NCI-H1417 treated with DMSO at 0.1 percent for 48 hours (cell line): ENCODE measurements at places on chromosomes 6 and 20.
A peak's percentile ranks its signal among the peaks of the same experiment; 100 is the strongest.

DNA sequence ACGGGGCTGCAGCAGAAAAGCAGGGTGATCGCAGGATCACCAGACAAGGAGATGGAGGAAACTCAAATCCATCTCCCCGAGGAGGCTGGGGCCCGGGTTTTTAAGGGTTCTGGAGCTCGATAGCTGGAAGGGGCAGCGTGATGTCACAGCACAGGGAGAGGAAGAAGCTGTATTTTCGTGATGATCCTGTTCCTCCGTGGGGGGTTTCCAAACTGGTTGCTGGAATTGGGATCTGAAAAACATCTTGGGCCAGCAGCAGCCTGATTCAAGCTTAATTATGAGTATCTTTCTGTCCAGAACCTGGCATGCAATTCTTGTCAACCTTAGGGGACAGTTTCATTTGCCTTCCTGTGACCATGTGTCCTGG is 4.1 kb downstream of the CST7 start:
- no peak for DNase-seq

DNA sequence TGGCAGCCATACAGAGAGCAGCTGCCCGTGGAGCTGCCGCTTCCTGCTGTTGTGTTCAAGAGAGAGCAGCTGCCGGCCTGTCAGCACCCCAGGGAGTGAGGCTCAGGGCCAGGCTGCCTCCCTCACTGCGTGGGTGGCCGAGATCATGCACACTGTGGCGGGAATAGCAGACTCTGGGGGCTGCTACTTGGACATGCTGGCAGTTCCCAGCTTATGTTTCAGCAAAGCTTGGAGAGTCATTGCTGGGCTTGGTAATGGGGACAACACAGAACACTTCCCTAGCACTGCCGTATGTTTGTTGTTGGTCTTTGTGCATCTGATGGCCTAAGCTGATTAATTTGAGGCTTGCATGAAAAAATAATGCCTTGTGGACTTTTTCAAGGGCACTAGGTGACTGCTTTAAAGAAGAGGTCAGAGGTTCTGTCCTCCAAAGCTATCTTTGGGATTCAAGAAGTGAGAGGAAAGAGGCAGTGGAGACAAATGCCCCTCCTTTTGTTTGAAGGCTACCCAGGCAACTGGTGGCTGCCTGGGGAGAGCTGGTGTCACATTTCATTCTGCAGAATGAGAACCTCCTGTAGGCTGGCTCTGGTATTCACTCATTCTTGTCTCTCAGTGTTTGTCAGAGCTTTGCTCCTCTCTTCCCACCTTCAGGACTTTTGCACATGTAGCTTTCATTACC is 18.8 kb downstream of the MRAP2 start:
- peak; percentile 75 for DNase-seq

DNA sequence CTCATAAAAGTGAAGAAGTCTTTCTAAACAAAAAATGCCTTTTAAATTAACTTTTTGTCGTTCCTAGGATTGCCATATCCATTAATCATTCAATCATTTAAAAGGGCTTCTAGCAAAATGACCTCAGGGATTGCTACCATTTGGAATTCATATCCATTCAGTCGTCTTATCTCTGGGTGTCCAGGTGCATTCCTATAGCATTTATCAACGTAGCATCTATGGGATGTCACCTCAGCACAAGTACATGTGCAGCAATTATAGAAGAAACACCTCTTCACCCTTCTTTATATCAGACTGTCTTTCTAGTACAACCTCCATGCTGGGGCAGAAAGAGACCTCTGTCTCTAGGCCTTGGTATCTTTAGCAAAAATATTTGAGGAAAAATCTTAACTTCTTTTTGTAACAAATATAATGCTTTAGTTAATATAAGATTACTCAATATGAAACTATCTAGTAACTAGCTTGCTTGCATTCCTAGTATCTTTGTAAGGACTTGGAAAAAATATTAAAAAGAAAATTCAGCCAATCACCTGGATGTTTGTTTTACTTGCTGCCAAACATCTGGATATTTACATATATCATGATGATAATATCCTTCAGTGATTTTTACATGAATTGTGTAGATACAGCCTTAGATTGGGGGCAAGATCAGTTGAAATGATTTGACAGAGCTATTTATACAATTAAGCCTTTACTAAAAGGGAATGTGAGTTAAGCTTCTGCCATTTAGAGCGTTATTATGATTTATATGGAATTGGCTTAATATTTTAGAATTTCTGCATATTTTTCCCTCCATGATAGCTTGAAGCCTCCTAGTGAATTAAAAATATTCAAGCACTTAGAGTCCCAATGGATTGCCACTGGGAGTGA is 356.8 kb downstream of the HDGFL1 start:
- no peak for DNase-seq

DNA sequence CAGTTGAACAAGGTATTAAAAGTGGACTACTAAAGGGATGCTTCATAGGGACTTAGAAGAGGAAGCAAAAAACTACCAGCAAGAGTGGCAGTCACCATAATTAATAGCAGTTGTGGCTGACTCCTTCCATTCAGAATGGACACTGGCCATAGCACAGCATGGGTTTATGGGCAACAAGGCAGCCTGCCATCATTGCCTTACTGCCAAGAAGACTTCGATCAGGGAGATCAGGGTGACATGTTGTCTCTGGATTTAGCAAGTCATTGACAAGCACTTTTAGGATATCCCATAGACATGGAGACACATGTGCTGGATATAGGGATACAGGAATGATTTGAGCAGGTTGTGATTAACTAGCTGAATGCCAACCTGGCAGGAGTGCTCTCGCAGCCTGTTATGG is 35.3 kb upstream of the RIPOR2 start:
- no peak for DNase-seq

GRCh38 chr6:134493789-134494188 is 175.9 kb upstream of the SGK1 start:
- DNase-seq, result no peak

GRCh38 chr20:17642404-17643269 is 39.4 kb downstream of the RRBP1 start:
- no peak for DNase-seq

DNA sequence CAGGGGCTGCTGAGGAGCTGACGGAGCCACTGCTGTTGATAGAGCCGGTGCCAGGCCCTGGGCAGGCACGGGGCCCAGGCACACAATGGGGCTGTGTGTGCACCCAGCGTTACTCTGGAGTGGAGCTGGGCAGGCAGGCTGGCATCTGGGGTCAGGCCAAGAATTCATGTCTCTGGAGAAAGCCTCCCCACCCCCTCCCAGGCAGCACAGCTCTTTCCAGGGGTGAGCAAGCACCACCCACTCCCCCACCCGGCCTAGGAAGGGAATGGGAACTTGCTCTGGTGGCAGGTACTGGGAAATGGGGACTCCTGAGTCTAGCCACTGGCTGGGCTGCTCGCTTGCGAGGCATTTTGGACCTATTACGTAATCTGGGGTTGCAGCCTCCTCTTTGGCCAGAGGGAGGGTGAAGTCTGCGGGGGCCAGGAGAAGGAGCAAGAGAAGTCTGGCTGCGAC is 22.7 kb downstream of the TFEB start:
- no peak for DNase-seq

DNA sequence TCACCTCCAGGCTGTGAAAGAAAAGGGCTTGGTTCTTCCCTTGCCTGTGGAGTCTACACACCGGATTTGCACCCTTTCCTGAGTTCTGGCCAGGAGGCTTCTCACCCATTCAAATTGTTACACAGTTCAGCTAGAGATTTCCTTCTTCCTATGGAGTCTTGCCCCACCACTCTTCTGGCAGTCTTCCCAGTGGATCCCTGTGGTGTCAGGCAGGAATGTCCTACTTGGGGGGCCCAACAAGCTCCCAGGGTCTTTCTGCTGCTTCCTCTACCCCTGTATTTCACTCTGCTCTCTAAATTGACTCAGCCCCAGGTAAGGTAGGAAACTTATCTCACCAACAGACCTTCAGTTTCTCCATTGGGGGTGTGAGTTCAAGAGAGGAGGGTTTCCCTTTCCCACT is 14.0 kb upstream of the CST9L start:
- no peak for DNase-seq

- no peak for DNase-seq
Observed at GRCh38 chr6:32982084-32982701, 13.8 kb downstream of the BRD2 start.

DNA sequence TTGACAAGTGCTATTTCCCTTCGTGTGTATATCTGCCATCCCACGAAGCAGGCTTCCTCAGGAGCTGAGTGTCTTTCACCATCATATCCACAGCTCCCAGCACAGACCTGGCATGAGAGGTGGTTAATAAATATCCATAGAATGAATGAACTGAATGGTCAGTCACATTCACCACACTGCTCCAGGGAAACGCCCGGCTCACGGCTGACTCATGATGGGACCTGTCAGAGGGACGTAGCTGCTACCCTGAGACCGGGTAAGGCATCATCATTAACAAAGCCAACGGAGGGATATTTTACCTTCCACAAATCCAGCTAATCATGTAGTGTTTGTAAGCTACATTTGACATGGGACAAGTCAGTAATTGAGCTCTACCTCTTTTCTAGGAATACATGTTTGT is 12.5 kb downstream of the AGPAT4 start:
- no peak for DNase-seq

DNA sequence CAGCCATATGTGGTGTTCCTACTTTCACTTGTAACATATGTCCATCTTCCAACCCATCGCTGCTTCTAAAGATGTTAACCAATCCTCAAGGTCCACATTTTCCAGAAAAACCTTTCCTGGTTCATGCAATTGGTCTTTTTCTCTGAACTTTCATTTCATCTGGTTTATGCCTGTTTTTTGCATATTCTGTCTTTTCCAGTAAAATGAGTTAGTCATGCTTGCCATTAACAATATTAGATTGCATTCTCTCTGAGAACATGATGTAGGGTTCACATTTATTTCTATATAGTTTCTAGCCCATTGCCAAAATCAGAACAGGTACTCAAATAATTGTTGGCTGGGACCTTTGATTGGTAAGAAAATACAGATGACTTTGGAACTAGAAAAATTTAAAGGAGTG is 36.7 kb downstream of the HIVEP2 start:
- DNase-seq, result no peak

GRCh38 chr6:111624401-111625098 is 18.9 kb upstream of the TRAF3IP2 start:
- DNase-seq, result no peak

DNA sequence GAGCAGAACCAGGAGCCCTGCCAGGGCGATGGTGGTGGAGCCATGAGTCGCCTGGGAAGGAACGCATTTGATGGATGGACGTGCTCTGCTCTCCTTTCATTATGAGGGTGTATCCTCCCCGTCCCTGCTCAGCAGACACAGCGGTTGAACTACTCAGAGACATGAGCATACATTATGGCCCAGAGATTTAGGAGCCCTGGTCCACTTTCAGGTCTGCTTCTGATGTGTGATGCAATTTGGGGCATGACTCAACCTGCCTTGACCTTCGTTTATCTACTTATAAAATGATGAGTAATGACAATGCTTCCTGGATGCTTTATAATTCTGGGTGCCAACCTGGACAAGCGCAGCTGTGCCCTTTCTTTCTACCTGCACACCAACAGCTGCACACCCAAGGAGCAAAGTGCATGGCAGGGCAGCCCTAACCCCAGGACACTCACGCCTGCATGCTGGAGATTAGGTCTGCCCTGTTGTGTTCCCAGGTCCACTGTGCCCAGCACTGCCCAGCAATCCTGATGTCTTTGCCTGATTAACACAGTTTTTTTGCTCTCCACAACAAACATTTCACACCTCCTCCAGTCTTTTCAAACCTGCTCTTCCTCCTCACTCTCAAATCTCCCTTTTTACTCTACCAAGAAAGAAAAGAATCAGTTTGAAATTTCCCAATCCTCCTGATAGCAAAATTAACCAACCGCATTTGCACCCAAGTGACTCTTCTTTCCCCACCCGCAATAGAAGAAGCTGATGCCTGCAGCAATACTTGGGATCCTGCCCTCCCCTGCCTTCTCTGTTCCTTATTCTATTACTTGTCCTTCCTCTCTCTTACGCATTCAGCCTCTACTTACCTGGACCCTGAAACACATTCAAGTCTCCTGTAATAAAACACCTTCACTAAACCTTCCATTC is 81.2 kb downstream of the EZR start:
- no peak for DNase-seq

DNA sequence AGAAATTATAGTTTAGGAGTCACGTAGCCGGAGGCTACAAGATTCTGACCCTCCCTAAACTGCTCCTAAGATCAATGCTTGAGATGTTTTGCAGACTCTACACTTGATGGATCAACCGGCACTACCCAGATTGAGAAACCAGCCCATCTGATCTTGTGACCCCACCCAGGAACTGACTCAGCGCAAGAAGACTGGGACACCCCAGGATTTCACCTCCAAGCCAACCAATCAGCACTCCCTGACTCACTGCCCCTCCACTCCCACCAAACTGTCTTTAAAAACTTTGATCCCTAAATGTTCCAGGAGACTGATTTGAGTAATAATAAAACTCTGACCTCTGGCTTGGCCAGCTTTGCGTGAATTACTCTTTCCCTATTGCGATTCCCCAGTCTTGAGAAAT is 99.8 kb downstream of the OPRM1 start:
- no peak for DNase-seq

DNA sequence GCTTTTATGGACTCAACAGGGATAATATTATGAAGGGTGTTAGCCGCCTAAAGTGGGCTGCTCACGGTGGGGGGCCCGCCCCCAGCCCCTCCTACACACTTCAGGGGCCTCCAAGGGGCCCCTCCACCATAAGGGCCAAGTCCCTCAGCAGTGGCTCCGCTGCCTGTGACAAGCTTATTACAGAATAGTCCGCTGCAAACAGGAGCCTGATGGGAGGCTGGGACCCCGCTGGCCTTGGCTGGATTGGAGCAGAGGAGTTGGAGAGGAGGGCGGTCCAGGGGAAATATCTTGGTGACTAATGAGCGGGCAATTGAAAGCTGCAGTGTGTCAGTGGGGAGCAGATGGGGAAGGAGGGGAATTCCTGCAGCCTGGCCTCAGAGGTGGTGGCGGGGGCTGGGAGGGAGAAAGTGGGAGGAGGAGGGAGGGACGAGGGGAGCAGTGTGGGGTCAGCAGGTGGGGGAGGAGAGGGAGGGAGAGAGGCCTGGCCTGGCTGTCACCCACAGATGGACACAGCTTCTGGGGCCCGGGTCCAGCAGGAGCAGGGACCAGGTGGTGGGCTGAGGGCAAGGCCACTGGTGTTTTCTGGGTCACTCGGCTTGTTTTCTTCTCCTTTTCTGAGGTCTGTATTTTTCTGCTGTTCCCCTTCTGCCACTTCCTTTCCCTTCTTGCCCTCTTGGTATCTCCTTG is 57.6 kb upstream of the FOXP4 start:
- no peak for DNase-seq

- DNase-seq, result no peak
Observed at GRCh38 chr6:85703406-85703805, 60.7 kb upstream of the SYNCRIP start.

- no peak for DNase-seq
Observed at GRCh38 chr20:31593221-31594001, 11.7 kb upstream of the ID1 start.
